ENCODE measurements at places on chromosomes 1 and 21. TPM values are rescaled to one million over a fixed set of nuclear protein-coding genes. Genes with fewer than 3 reads are reported as not detected.

Gene KIF1B
- 23.0 TPM for total RNA-seq

Gene LDLRAD1
- not detected for total RNA-seq

Gene GUK1
- 718 TPM for total RNA-seq

Gene EFNA4
- total RNA-seq, result 17.4 TPM

Gene RSPO1
- total RNA-seq, result not detected

Gene FAM72D
- 0.89 TPM for total RNA-seq

Gene LAD1
- not detected for total RNA-seq

Gene SPATA46
- not detected for total RNA-seq

Gene CACNA1S
- not detected for total RNA-seq

Gene IFI16
- 35.5 TPM for total RNA-seq

Gene TGFB2
- total RNA-seq, result 13.4 TPM

Gene ASCL5
- not detected for total RNA-seq

Gene PGBD5
- total RNA-seq, result 0.38 TPM

Gene F13B
- not detected for total RNA-seq

Gene IFI44L
- total RNA-seq, result 0.26 TPM

Gene TSACC
- not detected for total RNA-seq

Gene SPRR3
- total RNA-seq, result not detected

Gene TEDDM1
- not detected for total RNA-seq

Gene PODN
- total RNA-seq, result not detected

Gene EXOSC10
- total RNA-seq, result 43.3 TPM

Gene HOOK1
- total RNA-seq, result under 0.01 TPM

Gene VCAM1
- total RNA-seq, result 2.9 TPM

Gene KRTAP11-1
- not detected for total RNA-seq

Gene PLA2G2D
- not detected for total RNA-seq

Gene HES3
- total RNA-seq, result not detected

Gene SRSF10
- total RNA-seq, result 67.9 TPM

All from dermis microvascular lymphatic vessel endothelial cell (primary cell).